ENCODE measurements at places on chromosomes 5 and 9.

GRCh38 chr9:97284798-97285197 is 22.7 kb upstream of the CCDC180 start:
- DNase-seq: no peak

DNA sequence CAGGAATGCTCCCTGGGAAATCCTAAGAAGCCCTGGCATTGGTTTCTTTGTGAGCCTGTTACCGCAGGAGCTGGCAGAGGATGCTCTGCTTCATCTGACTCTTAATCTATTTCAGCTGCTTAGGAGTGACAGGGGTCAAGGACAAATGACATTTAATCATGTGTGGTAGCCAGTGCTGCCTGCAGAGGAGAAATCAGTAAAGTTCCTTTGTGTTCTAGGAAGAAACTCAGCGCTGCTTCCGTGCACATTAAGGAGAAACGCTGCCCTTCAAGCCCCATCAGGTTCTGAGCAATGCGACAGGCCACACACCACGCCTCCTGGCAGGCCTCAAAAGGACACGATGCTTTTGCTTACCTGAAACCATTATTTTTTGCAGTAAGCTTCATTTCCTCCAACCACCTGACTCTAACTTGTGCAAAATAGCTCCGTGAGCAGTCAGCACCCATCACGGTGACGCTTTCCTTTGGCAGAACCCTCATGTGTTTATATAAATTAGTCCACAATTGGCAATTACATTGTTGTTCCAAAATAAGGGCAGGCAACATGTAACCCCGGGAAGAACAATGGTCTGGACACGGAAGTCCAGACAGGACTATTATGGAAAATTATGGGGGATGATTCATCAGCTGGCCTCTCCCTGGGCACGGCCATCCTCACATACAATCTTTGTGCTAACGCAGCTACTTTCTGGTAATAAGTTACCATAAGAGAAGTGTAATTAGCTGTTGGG is 387.9 kb upstream of the DAP start:
- no peak for DNase-seq

DNA sequence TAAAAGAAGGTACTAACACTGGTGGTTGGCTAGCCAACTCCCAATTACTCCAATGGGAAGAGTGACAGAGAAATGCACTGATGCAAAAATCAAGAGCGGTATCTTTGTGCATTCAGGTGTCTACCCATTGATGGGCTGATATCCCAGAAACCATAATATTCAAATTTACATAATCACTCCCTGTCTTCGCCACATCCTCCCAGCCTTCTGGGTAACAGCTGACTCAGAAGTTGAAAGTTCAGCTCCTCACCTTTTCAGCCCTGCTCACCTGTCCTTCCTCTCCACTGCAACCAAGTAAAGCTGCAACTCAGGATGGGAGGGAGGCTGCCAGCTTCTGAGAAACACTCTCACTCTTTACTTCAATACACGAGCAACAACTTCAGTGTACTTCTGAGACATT is 6.9 kb downstream of the SUSD1 start:
- no peak for DNase-seq

- peak; percentile 70 for DNase-seq
These were observed 78.3 kb upstream of the TNFSF8 start for GRCh38 chr9:115008536-115009270.

DNA sequence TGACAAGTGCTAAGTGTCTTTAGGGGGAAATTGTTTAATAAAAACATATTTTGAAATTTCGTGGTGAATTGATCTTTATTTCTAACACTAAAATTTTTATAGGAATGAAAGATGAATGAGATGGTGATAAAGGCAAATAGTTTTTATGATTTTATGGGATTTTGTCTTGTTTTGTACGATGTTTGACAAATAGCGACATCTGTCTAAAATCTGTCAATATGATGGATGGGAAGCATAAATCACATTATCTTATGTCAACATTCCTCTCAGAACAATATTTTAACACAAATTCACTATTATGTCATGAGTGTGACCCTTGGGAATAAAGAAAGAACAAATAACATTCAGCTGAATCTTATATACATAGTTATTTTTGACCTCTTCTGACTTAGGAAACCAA is 852.0 kb upstream of the CDH6 start:
- DNase-seq: no peak

Data from fibroblast of skin of left quadriceps (primary cell).